ENCODE measurements at places on chromosomes 7 and 10.
A peak's percentile ranks its signal among the peaks of the same experiment; 100 is the strongest.

DNA sequence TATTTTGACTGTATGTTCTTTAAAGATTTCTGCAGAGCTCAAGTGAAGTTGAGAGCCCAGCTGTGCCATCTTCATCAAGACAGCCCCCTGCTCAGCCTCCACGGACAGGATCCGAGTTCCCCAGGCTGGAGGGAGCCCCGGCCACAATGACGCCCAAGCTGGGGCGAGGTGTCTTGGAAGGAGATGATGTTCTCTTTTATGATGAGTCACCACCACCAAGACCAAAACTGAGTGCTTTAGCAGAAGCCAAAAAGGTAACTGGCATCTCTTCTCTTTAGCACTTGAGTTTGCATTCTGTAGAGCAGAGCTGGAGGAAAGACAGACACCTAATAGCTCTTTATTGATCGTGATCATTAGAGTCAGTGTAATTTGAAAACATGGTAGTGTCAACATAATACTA is 33.7 kb downstream of the MCM10 start:
- no peak for DNase-seq

GRCh38 chr10:132834891-132835847 is 49.2 kb upstream of the NKX6-2 start:
- DNase-seq = no peak

DNA sequence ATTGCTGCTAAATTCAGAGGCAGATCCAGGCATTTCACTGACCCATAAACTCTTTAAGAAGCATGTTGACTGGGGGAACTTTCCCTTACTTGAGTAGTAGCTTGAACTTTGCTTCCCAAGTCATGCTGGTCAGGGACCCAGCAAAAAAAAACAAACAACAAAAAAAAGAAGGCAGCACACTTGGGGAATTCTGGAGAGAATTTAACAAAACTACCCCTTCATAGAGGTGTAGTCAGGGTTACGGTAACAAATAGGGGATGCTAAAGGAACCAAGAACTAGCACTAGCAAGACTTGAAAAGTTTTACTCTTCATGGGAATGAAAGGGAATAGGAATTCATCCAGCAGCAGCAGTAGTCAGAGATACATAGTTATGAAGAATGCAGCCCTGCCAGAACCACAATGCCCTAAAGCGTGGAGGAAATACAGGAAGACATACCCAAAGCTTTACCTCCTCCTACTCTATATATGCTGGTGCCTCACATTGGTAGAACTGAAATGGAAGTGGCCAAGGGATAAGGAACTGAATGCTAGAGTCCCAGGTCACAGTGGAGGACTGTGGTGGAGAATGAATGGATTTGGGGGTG is 67.3 kb downstream of the PHYHIPL start:
- no peak for DNase-seq

DNA sequence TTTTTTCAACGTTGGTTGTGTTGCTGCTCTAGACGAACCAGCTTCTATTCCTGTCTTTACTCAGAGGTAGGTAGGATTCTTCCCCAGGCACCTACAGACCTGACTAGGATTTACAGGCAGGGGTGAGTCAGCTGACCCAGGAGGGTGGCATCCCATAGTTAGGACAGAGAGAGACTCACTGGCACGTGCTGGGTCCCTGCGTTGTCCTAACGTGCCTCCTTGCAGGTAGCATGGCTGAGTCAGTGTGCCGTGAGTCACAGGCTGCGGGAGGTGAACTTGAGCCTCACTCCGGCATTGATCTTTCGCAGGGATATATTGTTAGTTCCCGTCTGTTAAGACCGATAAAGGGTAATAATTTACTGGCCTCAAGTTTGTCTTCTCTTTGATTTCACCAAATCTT is 96.5 kb downstream of the PFKFB3 start:
- no peak for DNase-seq

DNA sequence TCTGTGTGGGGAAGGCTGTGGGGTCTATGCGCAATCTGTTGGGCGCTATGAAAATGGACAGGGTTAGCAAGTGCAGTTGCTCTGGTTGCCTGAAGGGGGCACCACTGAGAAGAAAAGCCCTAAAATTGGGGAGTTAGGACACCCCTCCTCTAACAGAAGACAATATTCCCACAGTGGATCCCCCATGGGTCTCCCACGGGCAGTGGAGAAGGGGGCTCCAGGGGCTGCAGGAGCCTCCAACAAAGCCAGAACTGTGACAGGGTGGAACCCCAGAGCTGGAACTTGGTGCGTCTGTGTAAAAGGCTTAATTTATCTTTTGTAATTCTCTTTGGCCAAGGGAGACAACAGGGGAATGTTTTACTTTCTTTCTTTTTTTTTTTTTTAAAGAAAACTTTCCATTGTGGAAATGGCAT is 12.5 kb upstream of the COL13A1 start:
- no peak for DNase-seq

GRCh38 chr10:103828587-103829197 is 26.7 kb downstream of the SH3PXD2A start:
- DNase-seq = no peak

GRCh38 chr10:17227367-17228090 is 512 bp upstream of the VIM start:
- no peak for DNase-seq

GRCh38 chr7:135742371-135742770 is 6.2 kb downstream of the FAM180A start:
- DNase-seq = no peak

DNA sequence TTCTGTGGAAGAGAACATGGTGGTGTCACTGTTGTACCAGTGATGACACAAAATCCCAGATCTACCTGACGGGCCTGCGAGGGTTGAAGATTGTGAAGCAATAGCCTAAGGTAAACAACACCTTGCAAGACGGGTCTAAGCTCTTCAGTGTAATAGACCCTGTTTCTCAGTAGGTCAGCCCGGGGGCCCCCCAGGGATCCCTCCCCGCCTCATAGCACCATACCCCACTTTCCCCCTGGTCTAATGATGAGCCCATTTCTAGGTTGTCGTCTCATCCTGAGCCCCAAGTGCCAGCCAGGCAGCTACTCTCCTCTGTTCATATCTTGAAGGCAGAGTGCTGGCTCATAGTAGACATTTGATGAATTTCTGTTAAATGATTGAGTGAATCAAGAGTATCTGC is 2.6 kb upstream of the ACTR3C start:
- DNase-seq = no peak

GRCh38 chr10:75825661-75826060 is 394.2 kb downstream of the LRMDA start:
- DNase-seq = no peak

DNA sequence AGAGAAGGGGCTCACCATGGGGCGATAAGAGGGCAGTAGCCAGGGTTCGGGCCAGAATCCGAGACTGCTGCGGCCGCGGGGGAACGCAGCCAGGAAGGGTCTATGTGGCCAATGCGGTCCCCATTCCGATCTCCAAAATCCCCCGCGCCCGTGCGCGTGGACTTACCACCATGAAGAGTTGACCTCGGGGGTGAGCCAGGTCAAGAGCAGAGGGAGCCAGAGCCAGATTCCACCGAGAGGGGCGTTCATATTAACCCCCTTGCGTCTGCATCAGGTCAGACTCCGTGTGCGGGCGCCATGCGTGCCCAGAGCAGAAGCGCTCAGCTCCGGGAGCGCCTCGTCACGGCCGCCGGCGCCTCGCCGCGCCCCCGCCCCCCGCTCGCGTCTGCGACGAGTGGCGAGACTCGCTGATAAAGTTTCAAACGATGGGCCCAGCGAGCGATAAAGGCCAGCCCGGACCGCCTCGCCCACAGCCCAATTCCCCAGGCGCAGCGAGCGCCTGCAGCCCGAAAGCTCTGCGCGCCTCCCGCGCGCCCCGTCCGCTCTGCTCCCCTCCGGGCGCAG is at the start of gene WNT2:
Gene WNT2 (minus strand): TSS at position 318 of the 564 bp plus-strand sequence. CDS start 69 bp downstream, at position 249.
- DNase-seq = no peak

DNA sequence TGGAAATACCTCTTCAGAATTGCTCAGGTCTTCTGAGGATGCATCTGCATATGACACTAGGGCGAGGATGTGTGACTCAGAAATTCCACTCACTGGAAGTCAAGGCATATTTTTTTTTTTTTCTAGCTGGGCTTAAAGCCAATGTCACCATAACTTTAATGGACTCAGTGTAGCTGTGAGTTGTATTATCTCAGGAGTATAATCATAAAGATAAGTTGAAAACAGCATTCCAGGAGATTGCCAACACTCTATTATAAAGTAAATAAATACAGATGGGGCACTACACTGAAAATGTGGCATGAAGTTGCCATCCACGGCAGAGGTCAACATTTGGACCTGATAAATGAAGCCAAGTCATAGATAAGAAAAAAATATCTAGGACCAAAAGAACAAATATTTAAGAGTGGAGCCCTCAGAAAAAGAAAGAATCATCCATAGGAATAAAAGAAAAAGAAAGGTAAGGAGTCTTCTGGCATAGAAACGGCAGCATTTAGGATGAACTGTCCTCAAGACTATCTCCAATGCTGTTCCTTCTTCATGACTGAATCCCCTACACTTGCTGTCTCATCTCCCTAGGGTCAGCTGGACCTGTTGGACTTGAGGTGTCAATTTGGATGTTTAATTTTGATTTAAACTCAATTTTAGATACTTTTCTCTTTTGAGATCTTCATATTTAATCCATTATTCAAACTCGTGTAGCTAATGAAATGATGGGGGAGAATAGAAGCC is 72.9 kb upstream of the CAV2 start:
- peak; percentile 70 for DNase-seq

DNA sequence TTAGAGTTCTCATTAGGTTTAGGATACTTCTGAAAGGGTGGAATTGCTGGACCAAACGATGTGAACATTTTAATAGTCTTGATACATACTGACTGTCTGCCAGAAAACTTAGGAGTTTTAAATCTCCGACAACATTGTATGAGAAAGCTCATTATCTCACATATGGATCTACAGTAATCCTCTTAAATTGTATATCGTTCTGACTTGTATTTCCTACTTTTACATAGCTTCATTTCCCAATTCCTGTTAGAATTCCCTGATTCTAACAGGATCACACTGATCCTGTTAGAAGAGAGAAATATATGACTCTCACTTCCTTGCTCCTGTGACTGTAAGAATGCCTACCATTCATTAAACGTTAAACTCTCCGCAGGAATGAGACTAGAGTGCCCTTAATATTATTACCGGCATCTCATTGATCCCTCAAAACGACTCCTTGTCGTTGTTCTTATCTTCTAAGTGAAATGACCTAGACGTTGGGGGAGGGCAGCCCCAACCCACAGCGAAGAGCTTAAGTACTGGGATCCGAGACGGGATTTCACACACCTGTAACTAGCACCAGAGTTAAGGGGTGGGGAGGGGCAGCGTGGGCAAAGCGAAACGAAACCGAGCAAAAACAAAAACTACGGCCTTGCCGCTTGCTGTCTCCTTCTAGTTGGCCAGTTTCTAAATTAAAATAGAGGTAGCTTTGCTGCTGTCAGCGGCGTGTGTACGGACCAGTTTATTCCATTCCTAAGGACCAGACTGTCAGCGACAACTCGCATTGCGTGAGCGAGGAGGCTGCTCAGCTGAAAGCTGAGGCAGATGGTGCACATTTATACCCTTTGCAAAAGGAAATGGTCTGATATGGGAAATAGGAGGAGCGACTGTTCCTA is 678 bp upstream of the TMEM106B start:
- peak; percentile 4 for DNase-seq

GRCh38 chr7:109387530-109387929 is 817.9 kb downstream of the DNAJB9 start:
- DNase-seq = no peak

- no peak for DNase-seq
Observed at GRCh38 chr10:10860455-10860976, 157.2 kb upstream of the CELF2 start.

GRCh38 chr10:100518761-100519241 is 860 bp downstream of the SEC31B start:
- DNase-seq = no peak

DNA sequence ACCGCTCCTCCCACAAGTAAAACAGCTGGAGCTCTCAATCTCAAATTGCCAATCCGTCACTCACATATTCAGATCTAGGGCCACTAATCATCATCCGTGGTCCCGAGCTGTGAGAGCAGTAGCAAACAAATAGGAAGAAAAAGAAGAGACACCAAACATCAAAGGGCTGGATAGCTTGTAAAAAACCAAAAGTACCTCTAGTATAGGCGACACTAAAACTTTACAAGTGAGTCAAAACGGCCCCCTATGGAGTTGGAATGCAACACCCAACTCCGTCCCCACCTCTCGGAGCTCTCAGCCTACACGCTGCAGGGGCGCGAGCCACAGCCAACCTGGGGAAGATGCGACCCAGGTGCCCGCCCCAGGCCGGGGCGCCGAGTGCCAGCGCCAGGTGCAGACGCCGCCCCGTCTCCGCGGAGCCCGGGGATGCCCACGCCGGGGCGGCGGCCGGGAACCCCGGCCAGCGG is 581 bp downstream of the FAM3C start:
- no peak for DNase-seq

GRCh38 chr7:1042492-1042833 is 1.9 kb upstream of the GPR146 start:
- DNase-seq = no peak

DNA sequence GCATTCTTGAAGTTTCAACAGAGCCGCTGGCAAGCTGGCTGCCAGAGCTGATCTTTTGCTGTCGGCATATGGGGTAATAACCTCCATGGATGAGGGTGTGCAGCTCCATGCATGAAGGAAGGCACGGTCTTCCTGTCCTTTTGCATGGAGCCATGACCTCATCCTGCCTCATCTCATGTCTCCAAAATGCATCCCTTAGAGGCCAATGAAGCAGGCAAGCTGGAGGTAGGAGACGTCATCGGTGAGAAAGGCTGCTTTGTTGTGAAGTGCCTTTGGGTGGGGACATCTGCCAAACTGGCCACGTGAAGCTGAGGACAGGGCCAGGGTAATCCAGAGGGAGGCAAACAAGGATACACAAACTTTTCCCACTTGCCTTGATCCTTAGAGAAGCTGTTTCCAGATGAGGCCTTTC is 161.5 kb upstream of the TBX20 start:
- no peak for DNase-seq

- DNase-seq = no peak
Observed at GRCh38 chr10:96639899-96640298, 53.1 kb upstream of the TM9SF3 start.

- DNase-seq = no peak
Observed at GRCh38 chr10:75375838-75376237, 25.7 kb downstream of the ZNF503 start.

DNA sequence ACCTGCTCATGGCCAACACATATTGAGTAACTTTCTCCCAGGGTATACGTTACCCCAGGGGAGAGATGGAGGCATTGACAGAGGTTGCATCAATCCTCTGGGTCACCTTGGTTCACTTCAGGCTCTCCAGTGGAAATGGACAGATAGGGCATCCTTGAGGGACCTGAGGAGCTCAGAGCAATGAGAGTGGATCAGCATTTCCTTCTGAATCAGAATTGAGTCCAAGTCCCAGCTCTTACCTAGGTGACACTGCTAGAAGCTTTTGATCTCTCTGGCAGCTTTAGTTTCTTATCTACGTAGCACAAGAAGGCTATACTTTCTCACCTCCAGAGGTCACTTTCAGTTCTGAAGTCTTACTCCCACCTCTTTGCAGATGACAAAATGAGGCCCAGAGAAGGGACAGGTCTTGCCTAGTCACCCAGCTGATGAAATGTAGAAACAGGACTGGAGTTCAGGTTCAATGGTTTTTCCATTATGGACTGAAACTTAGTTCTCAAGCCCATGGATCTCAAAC is 35.2 kb downstream of the PANK1 start:
- no peak for DNase-seq

All from skeletal muscle cell (primary cell).